ENCODE measurements at places on chromosomes 5 and 9.

DNA sequence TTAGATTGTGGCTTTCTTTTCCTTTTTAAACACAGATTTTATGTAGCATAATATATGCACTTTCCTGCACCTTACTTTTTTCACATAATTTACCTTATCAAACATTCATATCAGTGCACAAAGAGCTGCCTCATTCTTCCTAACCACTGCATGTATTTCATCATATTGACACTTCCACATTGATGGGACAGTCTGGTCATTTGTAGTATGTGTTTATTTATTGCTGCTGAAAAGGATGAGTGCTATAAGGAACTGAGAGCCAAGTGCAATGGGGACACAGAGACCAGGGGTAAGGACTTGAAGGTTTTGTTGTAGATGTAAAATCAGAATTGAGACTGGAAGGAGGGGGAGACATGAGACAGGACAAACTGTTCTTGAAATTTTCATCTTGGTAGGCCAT, 193.8 kb downstream of the SMARCA2 start:
- DNase-seq: no peak

DNA sequence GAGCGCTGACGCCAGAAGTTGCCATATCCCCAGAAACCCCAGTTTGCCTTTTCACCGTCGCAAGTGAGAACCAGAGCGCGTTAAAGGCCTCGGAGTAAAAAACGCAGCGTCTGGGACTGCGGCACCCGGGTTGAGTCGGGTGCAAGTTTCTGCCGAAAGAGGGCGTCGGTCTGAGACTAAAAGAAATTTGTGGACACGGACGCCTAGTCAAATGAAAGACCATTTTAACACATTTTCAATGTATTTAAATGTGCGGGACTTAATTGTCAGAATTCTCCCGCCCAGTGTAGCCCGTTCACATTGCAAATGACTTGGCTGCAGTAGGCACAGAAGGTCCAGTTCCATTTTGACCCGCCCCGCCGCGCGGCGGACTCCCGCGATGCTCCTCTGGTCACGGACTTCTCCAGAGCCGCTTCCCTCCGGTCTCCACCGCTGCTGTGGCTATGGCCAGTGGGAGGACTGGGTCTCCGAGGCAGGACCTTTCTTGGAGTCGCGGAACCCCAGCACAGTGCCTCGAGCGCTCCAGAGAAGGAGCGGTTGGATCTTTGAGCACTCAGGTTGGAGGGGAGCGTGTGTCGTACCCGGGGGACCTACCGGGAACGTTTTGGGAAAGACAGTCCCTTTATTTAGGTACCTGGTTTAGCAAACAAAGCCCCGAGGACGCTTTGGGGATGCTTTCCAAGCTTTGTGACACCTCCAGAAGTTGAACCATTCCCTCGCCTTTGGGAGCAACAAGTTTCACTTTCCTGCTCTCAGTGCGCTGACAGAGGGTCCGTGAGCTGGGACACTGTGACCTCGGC, 1.2 kb upstream of the NPR3 start:
- peak; percentile 22 for DNase-seq

- DNase-seq: no peak
These were observed 101.0 kb downstream of the ZNF608 start for GRCh38 chr5:124645396-124645795.

DNA sequence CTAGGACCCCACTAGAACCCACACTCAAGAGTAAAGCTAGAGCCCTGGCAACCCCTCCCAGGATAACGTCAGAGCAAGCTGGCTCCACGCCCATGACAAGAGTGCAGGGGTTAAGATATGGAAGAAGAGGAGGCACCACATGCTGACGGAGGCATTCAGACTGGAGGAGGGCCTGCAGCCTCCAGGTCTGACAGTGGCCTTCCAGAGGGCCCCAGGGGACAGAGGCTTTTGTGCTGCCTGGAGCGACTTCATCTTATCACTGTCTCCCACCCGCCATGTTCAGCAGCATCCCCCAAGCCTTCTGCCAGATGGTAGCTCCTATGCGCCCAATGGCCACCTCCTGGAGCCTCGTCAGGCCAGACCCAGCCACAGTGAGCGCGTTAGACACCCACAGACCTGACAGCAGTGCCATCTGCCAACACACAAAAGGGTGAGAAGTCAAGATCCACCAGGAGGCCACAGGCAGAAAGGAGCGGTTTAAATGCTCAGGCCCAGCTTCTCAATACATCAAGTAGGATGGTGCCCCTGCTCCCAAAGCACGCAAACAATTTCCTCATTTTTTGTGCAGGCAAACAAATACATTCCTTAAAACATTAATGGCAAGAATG, 65.8 kb downstream of the C5orf15 start:
- DNase-seq: no peak

DNA sequence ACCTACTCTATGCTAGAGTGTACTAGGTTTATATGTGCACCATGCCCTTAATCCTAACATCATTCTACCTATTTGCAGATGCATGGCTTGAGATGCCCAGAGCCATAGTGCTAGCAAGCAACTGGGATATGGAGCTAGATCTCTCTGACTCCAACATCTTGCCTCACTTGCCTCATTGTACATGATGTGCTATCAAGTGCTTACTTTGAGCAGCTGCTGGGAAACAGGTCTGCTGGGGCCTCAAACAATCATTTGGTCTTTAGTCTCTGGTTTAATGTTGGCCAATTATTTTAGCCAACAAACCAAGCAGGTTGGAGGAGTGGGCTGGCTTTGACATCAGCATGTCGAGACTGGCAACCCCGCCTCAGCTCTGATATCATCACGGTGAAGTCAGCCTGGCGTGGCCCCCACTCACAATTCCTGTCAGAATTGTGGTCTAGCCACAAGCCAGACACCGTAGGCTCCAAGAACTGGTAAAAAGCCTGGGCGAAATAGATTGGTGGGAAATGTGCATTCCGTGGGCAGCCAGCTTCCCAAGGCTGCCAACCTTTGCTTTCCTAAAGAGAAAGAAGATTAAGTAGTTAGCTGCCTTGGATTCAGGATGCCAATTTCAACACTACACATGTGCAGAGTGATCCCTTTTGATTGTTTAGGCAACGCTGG, 21.1 kb upstream of the GAS1 start:
- no peak for DNase-seq

DNA sequence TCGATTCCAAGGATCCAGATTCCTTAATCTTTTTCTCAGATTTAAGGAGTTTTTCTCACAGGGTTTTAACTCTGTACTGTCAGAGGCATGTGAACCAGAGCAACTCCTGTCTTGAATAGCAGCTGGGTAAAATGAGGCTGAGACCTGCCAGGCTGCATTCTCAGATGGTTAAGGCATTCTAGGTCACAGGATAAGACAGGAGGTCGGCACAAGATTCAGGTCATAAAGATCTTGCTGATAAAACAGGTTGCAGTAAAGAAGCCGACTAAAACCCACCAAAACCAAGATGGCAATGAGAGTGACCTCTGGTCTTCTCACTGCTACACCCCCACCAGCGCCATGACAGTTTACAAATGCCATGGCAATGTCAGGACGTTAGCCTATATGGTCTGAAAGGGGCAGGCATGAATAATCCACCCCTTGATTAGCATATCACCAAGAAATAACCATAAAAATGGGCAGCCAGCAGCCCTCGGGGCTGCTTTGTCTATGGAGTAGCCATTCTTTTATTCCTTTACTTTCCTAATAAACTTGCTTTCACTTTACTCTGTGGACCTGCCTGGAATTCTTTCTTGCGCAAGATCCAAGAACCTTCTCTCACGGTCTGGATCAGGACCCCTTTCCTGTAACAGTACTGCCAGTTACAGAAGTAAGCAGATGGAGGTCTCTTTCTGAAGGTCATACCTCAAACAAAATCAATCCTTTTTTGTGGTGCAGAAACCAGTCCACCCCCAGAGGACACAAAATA, 87.1 kb downstream of the SLC38A9 start:
- no peak for DNase-seq

DNA sequence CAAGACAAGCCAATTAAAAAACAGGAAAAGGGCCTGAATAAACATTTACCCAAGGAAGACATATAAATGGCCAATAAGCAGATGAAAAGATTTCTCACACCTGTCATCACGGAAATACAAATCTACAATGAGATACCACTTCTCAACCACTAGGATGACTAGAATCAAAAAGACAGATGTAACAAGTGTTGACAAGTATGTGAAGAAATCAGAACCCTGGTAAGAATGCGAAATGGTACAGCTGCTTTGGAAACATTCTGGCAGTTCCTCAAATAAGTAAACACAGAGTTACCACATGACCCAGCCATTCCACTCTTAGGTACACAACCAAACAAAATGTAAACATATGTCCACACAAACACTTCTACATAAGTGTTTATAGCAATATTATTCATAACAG, 32.5 kb downstream of the LEAP2 start:
- no peak for DNase-seq

- no peak for DNase-seq
These were observed 24.7 kb upstream of the ASPN start for GRCh38 chr9:92507005-92507404.

GRCh38 chr5:55711507-55712022, 559 bp downstream of the SLC38A9 start:
- no peak for DNase-seq

DNA sequence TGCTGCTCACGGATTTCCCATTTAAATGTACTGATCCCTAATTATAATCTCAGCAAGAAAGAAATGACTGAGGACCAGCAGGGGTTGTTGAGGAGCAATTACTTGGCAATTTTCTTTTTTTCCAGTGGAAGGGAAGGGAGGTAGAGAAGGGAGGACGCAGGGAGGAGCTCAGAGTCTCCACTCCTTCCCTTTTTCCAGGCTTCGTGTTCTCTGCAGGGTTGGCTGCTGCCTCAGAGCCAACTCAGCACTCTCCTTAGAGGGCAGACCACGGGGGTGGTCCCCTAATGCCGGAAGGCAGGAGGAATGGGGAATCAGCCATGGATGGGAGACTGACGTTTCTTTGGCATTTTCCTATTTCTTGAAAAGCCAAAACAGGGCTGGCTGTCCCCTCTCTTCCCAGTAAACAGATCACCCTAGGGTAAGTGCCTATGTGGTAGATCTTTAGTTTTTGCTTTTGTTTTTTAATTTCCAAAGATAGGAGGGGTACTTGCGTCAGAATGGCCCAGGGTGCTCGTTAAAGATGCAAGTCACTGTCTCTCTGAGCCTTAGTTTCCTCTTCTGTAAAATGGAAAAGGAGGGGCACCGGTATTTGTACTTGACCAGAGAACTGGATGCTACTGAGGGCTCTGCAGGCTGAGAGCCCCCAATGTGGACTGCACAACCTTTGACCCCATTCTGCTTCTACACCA, 39.6 kb upstream of the LCP2 start:
- DNase-seq: no peak

DNA sequence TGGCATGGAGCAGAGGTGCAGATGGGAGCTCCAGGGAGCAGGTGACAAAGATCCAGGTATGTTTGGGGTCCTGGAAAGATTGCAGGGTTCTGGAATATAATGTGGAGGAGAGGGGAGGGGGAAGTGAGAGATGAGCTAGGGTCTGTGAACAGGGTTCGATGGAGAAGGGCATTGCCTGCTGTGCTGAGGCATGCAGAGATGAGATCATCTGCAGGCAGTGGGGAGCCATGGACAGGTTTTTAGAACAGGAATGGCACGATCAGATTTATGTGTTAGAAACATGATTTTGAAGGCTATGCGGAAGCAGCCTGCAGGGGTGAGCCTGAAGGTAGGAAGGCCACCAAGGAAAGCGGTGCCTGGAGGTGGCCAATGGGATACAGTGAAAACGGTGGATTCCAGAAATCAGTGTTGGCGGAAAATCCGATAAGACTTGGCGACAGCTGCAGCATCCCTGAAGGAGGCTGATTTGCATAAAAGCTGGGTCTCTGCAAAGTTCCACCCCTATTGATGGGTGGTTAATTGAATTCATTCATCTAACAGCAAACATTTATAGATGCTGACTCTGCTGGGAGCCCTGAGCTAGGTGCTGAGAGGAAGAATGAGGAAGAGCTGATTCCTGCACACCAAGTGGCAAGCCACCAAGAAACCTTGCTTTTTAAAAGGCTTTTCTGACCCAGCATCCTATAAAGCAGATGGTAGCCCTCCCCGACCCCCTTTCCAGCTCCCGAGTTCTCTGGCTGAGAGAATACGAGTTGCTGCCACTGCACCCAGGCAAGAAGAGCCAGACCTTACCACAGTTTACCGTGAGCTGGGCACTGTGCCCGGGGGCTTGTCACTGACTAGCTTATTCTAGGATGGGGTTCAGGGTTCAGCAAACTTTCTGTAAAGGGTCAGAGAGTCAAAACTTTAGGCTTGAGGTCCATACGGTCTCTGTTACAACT, 139.2 kb upstream of the SMIM23 start:
- no peak for DNase-seq

- DNase-seq: no peak
These were observed 36.1 kb downstream of the TEK start for GRCh38 chr9:27145143-27145542.

GRCh38 chr5:145768863-145769262, 66.3 kb downstream of the PRELID2 start:
- no peak for DNase-seq

GRCh38 chr5:111262153-111262552, 38.0 kb downstream of the CAMK4 start:
- DNase-seq: no peak

DNA sequence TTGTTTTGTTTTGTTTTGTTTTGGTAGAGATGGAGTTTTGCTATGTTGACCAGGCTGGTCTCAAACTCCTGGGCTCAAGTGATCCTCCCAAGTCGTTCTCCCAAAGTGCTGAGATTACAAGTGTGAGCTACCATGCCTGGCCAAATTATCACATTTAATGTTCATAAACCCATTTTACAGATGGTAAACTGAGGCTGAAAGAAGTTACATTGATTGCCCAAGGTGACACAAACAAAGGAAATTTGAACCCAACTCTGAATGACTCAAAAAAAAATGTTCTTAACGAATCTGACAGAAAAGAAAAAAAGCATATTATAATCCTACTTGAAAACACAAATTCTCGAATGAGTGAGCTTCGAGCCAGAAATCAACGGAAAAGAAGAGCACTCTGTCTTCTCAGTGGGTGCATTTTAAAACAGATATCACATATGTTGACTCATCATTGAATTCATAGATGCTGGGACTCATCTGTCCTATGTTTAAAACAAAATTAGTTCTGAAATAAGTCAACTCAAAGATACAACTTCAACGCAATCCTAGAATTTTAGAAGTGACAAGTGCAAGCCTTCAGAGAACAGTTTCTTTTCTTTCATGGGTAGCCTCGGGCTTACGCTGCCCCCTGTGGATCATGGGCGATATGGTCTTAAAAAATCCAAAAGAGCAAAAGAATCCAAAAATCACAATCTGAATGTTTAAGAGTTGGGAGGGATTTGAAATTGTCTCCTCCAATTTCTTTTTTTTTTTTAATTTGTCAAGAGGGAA, 28.4 kb downstream of the TIMD4 start:
- DNase-seq: peak; percentile 60

- no peak for DNase-seq
These were observed 428.2 kb downstream of the ENC1 start for GRCh38 chr5:74212336-74212735.

GRCh38 chr5:144481861-144482260, 311.2 kb downstream of the KCTD16 start:
- DNase-seq: no peak

DNA sequence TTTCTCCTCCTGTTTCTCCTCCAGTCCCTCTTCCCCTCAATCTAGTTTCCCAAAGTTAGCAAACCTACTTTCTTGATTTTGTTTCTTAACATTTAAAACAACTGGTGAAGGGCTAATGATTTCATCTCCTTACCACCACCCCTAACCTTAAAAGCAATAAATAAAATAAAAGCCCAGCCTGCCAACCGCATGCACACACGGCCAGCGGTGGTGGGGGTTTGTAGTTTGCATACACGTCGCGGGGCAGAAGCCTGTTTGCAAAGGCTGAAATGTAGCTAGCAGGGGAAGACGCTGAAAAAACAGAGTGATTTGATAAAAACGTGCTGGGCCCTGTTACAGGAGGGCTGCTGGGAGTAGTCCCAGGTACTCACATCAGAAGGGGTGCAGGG, 1.9 kb upstream of the DMRT2 start:
- no peak for DNase-seq
